ENCODE measurements at places on chromosomes 6 and 20.

DNA sequence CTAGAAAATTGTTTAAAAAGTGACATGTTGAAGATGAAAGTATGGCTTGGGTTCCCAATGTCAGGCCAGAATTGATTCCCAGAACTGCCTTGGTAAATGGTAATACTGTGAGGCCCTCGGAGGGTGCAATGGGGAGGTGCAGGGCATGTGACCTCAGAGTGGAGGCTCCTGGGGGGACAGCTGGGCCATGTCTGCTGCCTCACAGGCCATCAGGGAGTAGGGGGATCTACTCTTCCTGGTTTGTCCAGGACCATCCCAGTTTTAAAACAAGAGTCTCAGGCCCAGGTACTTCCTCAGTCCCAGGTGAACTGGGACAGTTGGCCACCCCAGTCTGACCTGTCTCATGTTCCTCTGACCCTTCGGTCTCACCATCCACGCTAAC lies 55.3 kb upstream of the SNX9 start:
- DNase-seq: no peak

GRCh38 chr20:7859356-7859802 lies 80.9 kb downstream of the HAO1 start:
- DNase-seq: no peak

GRCh38 chr6:72213654-72214053 lies 327.3 kb downstream of the RIMS1 start:
- DNase-seq: no peak

GRCh38 chr20:59645271-59645670 lies 40.9 kb downstream of the PHACTR3 start:
- DNase-seq: no peak

- no peak for DNase-seq
Observed at GRCh38 chr6:148757944-148758480, 11.2 kb downstream of the UST start.

DNA sequence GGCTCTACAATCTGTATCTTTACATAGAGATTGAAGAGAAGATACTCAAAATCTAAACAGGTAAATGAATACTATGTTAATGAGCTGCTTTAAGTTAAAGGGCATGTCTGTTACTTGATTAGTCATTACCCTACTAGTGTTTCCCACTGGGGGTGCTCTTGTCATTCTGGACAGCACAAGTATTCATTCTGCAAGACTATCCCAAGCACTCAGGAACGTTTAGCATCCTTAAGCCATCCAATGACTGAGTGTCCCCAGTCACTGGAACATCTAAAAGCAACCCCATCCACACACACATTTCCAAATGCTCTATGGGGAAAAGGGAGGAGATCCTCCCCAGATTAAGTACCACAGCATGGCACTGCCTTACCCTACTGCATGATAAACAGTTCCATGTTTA lies 25.7 kb downstream of the EZR start:
- no peak for DNase-seq

DNA sequence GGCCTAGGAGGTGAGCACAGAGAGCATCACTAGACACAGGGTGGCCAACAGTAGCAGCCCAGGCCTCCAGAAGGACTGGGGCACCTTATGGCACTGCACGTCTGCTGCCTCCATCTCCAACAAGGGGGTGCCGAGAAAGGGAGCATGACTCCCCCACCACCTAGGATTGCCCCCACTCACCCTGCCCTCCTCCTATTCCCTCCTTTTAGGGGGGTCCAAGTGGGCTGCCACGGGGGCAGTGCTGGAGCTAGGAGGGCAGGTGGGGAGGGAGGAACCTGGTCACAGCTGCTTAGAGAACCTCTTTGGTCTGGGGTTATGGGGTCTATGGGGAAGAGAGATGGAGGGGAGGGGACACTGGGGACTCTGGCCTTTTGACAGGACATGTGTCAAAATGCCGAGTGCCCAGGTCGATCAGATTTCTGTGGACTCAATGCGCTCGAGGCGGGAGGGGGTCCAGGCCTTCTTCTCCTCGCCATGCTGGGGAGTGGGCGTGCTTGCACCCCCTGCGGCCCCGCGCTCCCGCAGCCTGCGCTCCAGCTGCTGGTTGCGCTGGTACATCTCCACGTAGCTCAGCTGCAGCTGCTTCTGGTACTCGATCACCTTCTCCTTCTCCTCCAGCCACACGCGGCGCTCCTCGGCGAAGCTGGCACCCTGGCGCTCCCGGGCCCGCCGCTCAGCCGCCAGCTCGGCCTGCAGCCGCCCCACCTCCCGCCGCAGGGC lies 4.5 kb upstream of the FASTKD5 start:
- DNase-seq: no peak
